ENCODE measurements at places on chromosomes 3 and 15.
A peak's percentile ranks its signal among the peaks of the same experiment; 100 is the strongest.

DNA sequence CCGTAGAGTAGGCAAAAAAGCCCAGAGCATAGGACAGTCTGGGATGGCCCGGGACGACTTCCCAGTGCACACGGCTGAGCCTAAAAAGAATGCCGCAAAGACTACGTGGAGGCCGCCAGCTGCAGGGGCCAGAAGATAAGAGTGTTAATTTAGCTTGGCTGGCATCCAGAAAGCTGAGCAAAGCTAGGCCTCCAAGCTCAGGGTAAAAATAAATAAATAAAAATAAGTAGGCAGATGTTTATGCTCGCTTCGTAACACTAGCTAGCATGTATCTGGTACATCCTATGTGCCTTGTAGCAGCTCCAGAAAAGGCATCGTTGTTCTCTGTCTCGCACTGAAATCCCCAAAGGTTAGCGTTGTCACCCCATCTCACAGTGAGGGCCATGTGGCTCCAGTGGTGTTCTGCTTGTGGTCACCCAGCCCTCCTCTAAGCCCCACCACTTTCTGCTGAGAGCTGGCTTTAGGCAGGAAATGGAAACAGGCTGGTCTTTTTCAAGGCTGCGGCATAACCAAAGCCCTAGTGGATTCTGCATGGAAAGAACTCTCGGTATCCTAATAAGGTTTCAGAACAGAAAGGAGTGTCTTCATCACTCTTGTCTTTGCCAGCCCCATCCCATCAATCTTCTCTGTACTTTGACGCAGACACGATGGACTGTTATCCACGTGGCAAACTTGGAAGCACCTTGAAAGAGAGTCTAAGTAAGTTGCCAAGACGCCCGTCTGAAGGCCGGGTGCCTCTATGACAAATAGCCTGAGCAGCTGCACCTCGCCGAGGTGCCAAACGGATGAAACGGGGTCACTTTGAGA lies 58.1 kb upstream of the MEF2A start:
- no peak for DNase-seq

GRCh38 chr3:105473521-105474223 lies 107.0 kb downstream of the ALCAM start:
- no peak for DNase-seq

DNA sequence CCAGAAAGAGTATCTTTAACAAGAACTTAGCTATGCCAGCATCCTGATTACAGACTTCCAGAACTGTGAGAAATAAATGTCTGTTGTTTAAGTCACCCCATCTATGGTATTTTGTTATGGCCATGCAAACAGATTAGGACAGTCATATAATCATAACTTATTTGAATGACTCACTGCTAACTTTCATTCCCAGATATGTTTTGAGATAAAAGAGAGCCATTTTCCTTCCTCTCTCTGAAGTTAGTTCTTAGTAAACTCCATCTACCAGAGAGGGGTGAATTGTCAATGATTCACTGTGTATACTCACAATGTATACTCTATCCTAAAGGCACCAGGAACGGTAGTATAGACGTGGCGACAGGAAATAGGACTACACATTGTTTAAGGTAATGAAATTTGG lies 179.4 kb upstream of the DPH6 start:
- DNase-seq = no peak

- DNase-seq = no peak
Observed at GRCh38 chr15:33095641-33096040, 98.9 kb downstream of the FMN1 start.

GRCh38 chr3:147216143-147216673 lies 190.1 kb downstream of the ZIC4 start:
- no peak for DNase-seq

- no peak for DNase-seq
Observed at GRCh38 chr15:28992336-28992864, 106.6 kb downstream of the APBA2 start.

GRCh38 chr3:38020342-38020726 lies 9.1 kb downstream of the PLCD1 start:
- DNase-seq = no peak

DNA sequence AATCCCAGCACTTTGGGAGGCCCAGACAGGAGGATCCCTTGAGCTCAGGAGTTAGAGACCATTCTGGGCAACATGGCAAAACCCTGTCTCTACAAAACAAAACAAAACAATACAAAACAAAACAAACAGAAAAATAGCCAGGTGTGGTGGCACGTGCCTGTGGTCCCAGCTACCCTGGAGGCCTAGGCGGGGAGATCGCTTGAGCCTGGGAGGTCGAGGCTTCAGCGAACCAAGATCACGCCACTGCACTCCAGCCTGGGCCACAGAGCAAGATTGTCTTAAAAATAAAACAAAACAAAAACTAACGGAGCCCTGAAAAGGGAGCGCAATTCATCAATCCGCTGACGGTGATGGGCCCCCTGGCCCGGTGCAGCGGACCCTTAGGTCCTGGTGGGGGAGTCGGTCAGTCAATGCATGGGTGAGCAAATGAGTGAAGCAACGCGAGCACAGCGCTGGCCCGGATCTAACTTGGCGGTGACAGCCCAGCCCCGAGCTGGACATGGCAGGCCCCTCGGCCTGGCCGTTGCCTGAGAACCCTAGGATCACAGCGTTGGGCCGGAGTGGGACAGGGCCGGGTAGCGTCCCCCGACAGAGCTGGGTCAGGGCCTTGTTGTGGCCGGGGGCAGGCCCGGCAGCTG lies 52.4 kb upstream of the BLM start:
- no peak for DNase-seq

DNA sequence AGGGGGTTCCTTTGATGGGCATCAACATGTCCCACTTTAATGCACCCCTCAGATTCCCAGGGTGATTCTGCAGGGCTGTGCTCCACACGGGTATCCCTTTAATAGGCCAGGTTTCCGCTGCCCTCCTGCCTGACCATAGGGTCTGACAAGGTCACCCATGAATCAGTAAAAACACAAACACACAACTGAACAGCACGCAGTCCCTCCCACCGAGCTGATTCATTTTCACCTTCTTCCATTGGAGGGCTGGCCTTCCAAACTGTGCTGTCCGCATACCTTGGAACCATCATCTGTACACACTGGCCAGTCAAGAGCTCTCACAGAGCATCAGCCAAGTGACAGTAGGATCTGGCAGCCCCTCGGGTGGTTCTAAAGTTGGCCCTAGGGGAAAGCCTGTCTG lies 93.7 kb downstream of the FBLN2 start:
- no peak for DNase-seq

GRCh38 chr3:27324686-27325085 lies 44.5 kb downstream of the NEK10 start:
- DNase-seq = no peak

DNA sequence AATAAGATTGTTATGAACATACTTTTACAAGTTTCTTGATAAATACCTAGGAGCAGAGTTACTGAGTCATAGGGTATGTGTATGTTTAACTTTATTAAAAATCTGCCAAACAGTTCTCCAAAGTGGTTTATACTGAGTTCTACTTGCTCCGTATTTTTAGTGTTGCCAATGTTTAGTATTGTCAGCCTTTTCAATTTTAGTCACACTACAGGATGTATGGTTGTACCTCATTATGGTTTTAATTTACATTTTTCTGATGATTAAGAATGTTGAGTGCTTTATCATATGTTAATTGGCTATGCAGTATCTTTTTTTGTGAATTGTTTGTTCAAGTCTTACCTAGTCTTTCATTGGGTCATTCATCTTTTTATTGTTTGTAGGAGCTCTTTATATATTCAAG lies 4.3 kb downstream of the TMOD3 start:
- DNase-seq = no peak

GRCh38 chr3:46102780-46103130 lies 75.5 kb upstream of the XCR1 start:
- no peak for DNase-seq

DNA sequence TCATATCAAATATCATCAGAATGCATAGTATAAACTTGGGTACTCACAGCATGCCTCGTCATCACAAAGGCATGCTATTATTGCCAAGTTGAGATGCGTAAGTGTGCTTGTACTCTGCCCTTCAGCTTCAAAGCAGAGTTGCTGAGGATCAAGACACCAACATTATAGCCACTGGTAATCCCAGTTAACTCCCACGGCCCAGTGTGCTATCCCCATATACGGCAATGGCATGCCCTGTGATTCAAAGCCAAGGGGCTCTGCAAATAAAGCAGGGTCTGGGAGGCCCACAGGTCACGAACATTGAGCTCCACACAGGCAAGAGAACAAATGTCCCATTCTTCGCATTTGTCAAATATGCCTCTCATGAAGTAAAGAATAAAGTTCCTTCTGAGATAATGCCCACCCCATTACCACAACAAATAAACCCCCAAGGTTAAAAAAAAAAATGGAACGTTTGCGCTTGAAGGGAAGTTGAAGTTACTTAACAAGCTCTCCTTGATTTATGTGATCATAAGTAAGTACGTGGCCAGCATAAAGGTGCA lies 298.1 kb upstream of the NECTIN3 start:
- no peak for DNase-seq

DNA sequence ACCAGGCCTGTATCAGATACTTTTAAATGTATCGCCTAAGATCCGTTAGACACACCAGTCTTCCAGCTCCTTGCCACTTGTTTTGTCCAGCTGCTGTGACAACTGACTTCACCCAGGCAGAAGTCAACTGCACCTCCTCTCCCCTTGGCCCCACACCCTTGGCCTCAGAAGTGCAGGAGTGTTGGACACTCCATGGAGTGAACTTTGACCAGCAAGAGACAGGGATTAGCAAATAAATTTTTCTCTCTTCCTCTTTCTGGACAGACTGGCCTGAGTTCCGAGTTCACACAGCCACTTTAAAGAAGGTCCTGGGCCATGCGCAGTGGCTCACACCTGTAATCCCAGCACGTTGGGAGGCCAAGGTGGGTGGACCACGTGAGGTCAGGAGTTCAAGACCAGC lies 2.9 kb upstream of the CLN6 start:
- DNase-seq = no peak

- no peak for DNase-seq
Observed at GRCh38 chr3:26719134-26719533, 96.6 kb downstream of the LRRC3B start.

DNA sequence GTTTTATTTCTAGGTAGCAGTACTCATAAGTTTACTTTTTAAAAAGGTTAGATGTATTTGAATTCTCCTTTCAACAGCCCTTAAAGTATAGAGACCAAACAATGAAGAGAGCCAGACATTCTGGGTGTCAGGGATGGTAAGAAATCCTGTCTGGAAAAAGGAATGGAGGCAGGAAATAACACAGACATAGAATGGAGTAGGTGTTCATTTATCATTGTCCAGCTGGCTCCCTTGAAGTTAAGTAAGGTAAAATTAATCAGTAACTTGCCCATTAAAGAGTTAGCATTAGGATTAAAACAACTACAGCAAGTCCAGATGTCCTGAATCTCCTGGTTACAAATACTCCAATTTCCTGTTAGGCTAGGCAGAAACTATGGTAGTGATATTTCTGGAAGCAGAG lies 13.5 kb upstream of the SUCNR1 start:
- DNase-seq = no peak

GRCh38 chr15:39513936-39514335 lies 66.9 kb upstream of the THBS1 start:
- DNase-seq = no peak

DNA sequence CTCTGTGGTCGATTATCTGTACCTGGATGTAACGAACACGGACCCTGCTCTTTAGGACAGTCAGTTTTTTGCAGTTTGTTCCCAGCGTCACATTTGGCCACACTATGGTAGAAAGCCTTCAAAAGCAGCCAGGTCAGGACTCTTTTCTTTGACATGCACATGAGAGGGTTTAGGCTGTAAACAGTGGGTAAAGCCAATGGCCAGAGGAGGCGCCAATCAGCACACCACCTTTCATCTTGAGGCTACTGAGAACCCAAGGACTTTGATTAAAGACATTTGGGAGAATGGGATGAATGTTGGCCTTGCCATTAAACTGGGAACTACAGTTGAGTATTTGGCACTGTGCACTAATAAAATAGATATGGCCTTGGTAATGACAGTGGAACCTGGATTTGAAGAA lies 225.9 kb downstream of the OXSM start:
- no peak for DNase-seq

DNA sequence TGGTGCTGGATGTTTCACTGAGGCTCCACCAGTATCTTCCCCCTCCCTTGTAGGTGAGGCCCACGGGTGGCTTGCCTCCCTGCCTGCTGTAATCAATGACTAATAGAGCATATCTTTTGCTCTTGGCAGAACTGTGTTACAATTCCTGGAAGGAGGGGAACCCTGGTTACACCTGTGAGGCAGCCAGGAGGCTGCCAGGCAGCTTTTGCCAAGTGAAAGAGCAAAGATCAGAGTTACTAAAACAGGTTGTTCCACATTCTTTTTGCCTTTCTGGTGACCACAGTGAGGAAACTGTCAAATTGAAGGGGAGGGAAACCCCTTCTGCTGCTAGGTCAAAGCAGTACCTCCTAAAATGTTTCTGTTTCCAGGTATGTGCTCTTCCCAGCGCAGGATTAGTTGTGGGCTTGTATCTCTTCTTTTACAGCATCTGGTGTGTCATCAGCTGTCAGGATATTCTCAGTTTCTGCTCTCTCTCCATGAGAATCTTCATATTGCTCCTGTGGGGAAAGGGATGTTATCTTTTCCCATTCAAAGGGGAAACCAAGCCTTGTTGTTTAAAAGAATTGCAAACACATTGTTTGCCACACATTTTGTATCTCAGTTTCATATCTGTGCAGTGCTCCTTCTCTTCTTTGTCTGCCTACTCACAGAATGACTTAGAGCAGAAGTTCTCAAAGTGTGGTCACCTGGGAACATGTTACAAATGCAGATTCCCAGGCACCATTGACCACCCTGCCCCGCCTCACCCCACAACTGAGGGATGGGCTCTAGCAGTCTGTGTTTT lies 137.4 kb upstream of the UMPS start:
- peak; percentile 25 for DNase-seq

- DNase-seq = no peak
Observed at GRCh38 chr15:100400996-100401395, 59.2 kb upstream of the ADAMTS17 start.

DNA sequence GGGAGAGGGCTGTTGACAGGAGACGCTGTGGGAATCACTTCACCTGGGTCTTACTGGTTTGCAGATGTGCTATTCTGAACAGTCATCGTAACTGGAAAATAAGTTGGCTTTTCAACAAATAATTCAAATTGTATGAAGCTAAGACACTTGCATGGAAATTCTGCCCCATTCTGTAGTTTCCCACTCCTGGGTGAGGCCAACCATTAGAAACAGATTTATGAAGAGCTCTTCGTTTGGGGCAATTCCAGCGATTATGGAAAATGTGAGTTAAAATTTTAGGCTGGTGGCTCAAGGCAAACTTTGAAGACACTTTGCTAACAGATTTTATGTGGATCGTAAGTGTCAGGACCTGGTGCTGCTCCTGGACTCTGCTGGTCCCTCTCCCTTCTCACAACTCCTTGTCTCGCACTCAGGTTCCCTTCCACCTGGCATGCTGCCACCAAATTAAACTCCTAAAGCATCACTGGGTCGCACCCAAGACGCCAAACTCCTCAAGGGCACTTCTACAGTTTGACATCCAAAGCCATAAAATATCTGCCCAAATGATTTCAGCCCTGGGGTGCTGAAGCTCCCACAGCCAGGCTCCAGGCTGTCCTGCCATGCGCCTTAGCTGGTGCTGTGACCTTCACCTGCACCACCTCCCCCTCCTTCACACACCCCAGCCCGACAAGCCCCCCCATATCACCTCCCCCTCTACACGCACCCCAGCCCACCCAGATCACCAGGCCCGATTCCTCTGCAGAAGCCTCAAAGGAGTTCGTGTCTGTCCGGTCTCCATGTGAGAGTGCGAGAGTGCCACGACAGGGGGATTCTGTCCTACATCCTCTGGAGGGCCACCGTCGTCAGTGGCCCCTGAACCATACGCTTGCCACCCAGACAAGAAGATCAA lies 138.4 kb downstream of the NSMCE3 start:
- DNase-seq = no peak

GRCh38 chr3:53939086-53939582 lies 47.5 kb upstream of the SELENOK start:
- no peak for DNase-seq

- DNase-seq = no peak
Observed at GRCh38 chr15:101480613-101481380, 8.7 kb downstream of the PCSK6 start.
